Hair follicular keratinocyte (primary cell): ENCODE measurements at places on chromosomes 6 and 20. TPM values are rescaled to one million over a fixed set of nuclear protein-coding genes. Genes with fewer than 3 reads are reported as not detected.

The NMBR gene
- 0.11 and 0.31 TPM in 2 replicates for total RNA-seq

The SLC12A5 gene
- total RNA-seq = 0.23 and 0.76 TPM in 2 replicates

The CTCFL gene
- not detected in 2 replicates for total RNA-seq

The ELOVL4 gene
- 6.8 and 7.0 TPM in 2 replicates for total RNA-seq

The SLC52A3 gene
- total RNA-seq = not detected in 2 replicates
